GM20000 (cell line): ENCODE measurements at places on chromosomes 4 and X.

- no peak for DNase-seq
These were observed 79.8 kb upstream of the STOX2 start for GRCh38 chr4:183825346-183825745.

- no peak for DNase-seq
These were observed 83.8 kb upstream of the BOD1L1 start for GRCh38 chr4:13711233-13711785.

DNA sequence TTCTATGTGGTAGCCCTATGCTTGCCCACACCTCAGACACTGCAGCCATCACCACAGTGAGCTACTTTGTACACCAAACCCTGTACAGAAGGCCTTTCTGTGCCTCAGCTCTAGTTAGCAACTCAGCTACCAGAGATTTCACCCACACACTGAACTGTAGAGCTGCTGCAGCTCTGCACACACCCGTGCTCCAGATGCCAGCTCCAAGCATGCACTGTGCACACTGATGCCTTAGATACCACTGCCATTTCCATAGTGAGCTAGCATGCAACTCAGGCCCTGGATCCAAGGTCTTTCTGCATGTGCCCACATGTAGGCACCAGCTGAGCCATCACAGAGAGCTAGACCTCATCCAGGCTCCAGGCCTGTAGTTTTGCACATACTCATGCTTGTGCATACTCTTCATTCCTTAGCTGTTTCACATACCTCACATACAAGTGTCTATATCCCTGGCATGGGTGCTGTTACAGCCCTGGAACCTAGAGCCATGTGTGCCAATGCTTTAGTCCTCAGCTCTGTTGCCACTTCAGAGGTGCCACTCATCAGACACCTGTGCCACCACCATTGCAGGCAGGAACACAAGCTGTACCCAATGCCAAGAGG, 423.5 kb upstream of the NDST3 start:
- DNase-seq: no peak

DNA sequence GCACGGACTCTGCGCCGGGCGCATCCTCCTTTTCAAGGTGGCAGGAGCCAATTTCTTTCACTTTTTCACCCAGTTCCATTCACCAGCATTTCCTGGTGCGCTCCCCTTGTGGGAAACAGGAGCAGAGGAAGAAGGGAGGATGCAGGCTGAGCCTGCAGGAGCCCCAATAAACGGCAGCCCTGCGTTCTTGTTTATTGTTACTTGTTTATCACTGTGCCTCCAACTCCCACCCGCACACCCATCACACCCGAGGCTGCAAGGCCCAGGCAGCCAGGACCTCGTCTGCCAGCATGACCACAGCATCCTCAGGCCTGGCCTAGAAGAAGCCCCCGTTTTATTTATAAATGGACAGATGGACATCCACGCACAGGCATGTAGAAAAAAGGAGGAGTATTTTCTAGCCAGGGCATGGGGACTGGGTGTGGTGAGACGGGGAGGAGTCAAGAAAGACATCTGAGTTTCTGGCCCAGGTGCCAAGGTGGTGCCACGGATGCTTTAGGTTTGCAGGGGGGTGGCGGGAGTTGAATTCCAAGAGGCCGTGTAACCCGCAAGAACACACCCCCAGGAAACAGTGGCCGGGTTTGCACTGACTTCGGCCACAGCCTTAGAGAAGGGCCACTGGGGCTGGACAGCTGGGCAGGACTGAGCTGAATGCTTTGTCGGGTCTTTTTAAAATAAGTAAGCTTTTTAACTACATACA, 51.7 kb downstream of the JAKMIP1 start:
- DNase-seq: no peak

- DNase-seq: no peak
These were observed 9.7 kb upstream of the KLF3 start for GRCh38 chr4:38654273-38654672.

DNA sequence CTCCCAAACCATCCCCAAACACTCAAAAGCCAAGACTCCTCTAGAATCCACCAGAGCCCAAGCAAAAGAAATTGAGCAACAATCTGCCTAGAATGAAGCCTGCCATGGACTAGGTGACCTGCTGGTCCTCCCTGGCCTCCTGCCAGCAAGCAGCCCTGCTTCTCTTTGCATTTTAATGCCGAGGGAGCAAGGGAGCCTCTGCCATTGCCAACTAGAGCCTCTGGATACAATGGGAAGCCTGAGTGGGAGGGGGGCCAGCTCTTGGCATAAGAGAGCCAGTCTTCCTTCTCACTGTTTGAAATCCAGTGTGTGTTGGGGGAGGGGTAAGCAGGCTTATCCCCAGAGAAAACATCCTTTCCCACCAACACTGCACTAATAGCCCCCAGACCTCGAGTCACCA, 1.5 kb upstream of the GDPD2 start:
- DNase-seq: no peak

- DNase-seq: no peak
These were observed 76.1 kb downstream of the NSG1 start for GRCh38 chr4:4462970-4463369.

DNA sequence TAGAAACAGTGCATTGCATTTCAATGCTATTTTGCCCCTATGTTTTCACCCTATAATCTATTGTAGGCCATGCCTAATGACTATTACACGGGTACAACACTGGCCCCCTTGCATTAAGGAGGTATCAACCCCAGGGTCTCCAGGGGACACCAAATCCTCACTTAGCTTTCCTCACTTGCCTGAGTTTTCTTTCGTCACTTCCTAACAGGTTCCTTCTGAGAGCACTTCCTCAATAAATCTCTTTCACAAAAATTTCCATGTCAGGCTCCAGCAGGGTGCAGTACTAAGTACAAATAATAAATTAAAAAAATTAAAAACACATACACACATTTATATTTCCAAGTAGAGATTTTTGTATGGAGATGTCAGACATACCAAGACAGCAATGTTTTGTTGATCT, 165.0 kb downstream of the RBM46 start:
- DNase-seq: no peak
